ENCODE measurements at places on chromosomes 6 and 20.

DNA sequence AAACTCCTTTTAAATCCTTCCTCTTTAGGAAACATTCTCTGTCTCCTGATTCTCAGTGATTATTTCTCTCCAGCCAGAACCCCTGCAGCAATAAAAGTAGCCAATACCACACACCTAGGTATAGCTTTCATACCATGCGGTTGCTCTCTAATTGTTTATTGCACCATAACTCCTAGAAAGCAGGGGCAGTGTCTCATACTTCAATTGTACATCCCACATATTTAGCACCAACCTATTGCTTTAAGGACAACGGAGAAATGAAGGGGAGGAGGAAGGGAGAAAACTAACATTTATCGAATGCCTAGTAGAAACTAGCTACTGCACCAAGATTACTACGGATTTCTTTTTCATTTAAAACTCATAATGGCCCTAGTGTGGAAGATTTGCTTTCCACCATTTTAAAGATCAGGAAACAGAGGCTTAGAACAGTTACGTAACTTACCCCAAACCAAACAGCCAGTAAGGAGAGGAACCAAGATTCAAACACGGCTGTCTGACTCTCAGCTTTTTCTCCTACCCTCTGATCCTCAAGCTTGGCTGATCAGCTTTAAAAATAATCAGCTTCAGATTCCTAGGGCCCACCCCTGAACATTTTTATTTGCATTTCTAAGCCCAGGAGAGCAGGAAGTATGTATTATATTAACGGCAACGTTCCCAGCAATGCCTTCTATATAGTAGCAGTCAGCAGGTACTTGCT lies 43.4 kb upstream of the ATXN1 start:
- H3K36me3 ChIP-seq: no peaks in the 10 kb centered on the region
- H3K4me1 ChIP-seq: peaks cover 6% of the 10 kb centered on the region
- H3K27me3 ChIP-seq: no peaks in the 10 kb centered on the region
- H3K4me3 ChIP-seq: no peak overlapping the region
- no peak overlapping the region for H3K27ac ChIP-seq
- DNase-seq: no peak

DNA sequence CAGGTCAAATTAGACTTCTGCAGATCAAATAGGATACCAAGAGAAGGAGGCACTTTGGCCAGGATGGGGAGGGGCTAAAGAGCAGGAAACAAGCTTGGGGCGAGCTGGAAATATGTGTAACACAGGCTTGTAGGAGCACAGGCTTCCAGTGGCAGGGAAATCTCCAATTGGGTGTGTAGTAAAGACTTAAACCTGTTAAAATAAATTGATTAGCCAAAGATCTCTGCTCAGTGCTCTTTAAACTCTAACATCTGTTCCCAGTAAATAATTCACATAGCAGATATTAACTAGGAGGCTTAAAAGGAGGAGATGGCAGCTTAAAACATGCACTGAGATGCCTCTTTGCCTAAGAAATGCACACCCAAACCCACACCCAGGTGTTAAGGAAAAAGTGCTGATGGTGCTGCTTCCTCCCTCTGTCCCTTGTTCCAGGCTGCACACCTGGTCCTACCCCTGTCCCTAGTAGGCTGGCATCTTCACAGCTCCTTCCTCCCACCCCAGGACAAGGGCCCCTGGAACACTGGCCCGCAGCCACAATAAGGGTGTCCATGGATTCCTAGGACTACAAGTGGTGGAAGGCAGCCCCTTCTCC lies 93.5 kb upstream of the MLN start:
- H3K4me3 ChIP-seq: no peak overlapping the region
- peaks cover 13% of the 10 kb centered on the region for H3K4me1 ChIP-seq
- no peak for DNase-seq
- H3K36me3 ChIP-seq: no peaks in the 10 kb centered on the region

DNA sequence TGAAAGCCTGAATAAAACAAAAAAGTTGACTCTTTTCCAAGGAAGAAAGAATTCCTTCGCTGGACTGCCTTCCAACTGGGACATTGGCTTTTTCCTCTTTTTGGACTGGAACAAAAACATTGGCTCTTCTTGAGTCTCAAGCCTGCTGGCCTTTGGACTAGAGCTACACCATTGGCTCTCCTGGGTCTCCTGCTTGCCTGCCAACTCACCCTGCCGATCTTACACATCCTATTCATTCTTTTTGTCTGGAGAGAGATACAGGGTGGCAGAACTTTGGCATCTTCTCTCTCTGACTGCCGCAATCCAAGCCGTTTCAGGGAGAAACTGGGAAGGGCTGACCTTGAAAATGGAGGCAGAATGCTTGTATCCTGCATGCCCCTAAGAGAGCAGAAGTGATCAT lies 20.2 kb downstream of the DDO start:
- H3K27me3 ChIP-seq: no peaks in the 10 kb centered on the region
- no peak overlapping the region for H3K27ac ChIP-seq
- H3K4me3 ChIP-seq: no peak overlapping the region
- DNase-seq: no peak
- no peaks in the 10 kb centered on the region for H3K36me3 ChIP-seq

- no peaks in the 10 kb centered on the region for H3K4me1 ChIP-seq
- no peaks in the 10 kb centered on the region for H3K36me3 ChIP-seq
- no peak overlapping the region for H3K4me3 ChIP-seq
- no peak overlapping the region for H3K27ac ChIP-seq
- no peaks in the 10 kb centered on the region for H3K27me3 ChIP-seq
Observed at GRCh38 chr6:51932956-51933355, 154.5 kb downstream of the PKHD1 start.

DNA sequence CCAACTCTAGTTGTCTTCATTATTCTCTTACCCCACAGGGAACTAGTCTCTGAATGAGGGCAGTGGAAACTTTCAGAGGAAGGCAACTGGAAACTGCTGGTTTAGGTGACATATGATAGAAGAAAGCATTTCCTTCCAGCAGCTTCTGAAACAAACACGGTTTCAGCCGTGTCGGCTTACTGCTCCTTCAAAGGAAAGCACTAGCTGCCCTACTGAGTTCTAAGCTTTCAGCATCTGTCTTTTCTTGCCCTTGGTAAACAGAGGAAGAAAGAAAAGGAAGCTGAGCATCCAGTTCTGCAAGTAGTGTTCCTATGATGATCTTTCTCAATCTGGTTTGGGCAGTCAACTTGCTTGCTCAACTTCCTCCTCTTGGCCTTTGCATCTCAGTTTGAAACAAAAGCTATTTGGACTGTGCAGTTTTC lies 117.5 kb upstream of the CEP85L start:
- no peak overlapping the region for H3K4me3 ChIP-seq
- H3K27me3 ChIP-seq: no peaks in the 10 kb centered on the region
- H3K36me3 ChIP-seq: no peaks in the 10 kb centered on the region
- no peak for DNase-seq
- H3K27ac ChIP-seq: peak overlapping the region; percentile 19

GRCh38 chr6:43990275-43990626 lies 137.0 kb downstream of the MRPL14 start:
- H3K27me3 ChIP-seq: no peaks in the 10 kb centered on the region
- no peak overlapping the region for H3K27ac ChIP-seq
- peaks cover 11% of the 10 kb centered on the region for H3K4me1 ChIP-seq
- H3K4me3 ChIP-seq: no peak overlapping the region

DNA sequence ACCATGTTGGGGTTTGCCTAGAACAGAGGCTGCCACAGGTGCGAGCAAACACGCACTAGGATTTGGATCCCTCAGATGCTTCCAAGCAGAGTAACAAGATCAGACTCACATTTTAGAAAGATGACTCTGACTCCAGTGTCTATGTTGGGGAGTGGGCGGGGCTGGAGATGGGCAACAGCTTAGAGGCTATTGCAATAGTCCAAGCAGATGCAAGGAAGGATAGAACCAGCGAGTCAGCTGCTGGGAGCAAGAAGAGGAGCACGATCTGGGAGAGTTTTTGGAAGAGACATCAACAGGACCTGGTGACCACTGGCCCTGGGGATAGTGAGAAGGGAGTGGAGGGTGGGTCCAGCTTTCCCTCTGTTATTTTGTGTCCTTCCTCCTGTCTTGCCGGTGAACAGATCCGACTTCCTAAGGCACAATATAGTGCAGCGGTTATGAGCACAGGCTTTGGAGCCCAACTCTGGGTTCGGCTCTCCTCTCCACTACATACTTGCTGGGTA lies 52.7 kb downstream of the FGD2 start:
- H3K4me3 ChIP-seq: no peak overlapping the region
- no peaks in the 10 kb centered on the region for H3K27me3 ChIP-seq
- H3K4me1 ChIP-seq: peaks cover 34% of the 10 kb centered on the region
- DNase-seq: no peak

DNA sequence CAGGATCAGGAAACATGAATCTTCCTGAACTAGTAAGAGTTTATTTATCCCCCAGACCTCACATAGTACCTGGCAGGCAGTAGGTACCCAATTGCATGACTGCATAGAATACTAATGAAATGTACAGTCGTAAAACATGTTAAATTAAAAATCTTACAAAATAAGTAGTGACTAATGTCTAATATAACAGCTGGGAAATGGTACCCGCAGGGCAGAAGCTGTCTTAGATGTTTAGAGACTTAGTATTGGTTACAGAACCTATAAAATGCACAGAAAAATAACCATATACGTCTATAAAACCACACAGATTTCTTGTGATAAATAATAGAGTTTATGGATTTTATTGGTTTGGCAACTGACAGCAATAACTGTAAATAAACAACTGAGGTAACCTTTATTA lies 139.1 kb upstream of the GMDS start:
- H3K27ac ChIP-seq: no peak overlapping the region
- H3K4me1 ChIP-seq: no peaks in the 10 kb centered on the region
- no peaks in the 10 kb centered on the region for H3K36me3 ChIP-seq

DNA sequence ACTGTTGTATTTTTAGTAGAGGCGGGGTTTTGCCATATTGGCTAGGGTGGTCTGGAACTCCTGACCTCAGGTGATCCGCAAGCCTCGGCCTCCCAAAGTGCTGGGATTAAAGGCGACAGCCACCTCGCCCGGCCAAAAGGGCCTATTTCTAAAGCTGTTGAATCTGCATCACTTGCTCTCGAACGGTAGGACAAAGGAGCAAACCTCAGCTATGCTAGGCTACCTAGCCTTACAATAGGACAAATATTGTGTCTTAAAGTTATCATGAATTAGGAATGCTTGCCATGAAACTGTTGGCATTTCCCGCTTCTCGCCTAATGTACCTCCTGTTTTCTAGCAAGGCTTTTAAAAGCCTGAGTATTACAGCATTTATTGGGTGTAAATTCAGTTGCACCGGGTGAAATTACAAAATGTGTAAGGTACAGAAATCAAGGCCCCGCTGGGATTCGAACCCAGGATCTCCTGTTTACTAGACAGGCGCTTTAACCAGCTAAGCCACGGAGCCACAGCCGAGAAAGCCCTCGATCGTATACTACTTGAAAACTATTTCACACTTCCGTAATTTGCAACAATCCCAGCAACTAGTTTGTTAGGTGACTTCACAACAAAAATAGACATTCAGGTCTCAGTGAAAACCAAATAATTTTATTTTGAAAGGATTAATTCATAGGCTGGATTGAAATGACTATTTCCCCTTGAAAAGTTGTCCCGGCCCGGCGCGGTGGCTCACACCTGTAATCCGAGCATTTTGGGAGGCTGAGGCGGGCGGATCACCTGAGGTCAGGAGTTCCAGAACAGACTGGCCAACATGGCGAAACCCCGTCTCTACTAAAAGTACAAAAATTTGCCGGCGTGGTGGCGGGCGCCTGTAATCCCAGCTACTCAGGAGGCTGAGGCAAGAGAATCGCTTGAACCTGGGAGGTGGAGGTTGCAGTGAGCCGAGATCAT lies 211.6 kb upstream of the ZNF184 start:
- no peak overlapping the region for H3K4me3 ChIP-seq
- no peak for DNase-seq
- H3K36me3 ChIP-seq: no peaks in the 10 kb centered on the region
- H3K27ac ChIP-seq: no peak overlapping the region
- peaks cover 47% of the 10 kb centered on the region for H3K27me3 ChIP-seq
- peaks cover 19% of the 10 kb centered on the region for H3K4me1 ChIP-seq

GRCh38 chr6:1103021-1103420 lies 208.9 kb upstream of the FOXQ1 start:
- no peaks in the 10 kb centered on the region for H3K27me3 ChIP-seq
- DNase-seq: no peak
- no peak overlapping the region for H3K27ac ChIP-seq
- peaks cover 35% of the 10 kb centered on the region for H3K4me1 ChIP-seq
- no peak overlapping the region for H3K4me3 ChIP-seq
- no peaks in the 10 kb centered on the region for H3K36me3 ChIP-seq

DNA sequence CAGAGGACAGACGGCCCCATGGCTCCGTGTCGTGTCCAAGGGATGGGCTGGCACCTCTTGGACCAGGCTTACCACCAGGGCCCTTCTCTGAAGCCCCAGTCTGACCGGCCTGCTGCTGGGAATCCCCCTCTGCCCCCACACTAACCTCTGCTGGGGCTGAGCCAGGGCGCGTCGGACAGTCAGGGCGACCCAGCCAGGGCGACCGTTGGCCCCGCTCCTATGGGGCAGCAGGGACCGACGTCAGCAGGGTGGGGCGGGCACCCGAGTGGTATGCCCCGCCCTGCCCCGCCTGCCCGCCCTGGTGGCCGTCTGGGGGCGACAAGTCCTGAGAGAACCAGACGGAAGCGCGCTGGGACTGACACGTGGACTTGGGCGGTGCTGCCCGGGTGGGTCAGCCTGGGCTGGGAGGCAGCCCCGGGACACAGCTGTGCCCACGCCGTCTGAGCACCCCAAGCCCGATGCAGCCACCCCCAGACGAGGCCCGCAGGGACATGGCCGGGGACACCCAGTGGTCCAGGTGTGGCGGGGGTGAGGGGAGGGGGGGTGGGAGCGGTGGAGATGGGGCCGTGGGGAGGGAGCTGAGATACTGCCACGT lies at the start of gene SLC17A9:
TSS of gene SLC17A9 (plus strand) at position 337 of the 595 bp plus-strand sequence. CDS start at position 459, 122 bp downstream.
- peak within 1 kb of the TSS; percentile 57 for H3K27ac ChIP-seq
- peaks cover 26% of the 10 kb centered on the region for H3K36me3 ChIP-seq
- DNase-seq: peak; percentile 82

GRCh38 chr6:84815896-84816735 lies 51.7 kb upstream of the TBX18 start:
- no peaks in the 10 kb centered on the region for H3K36me3 ChIP-seq
- DNase-seq: no peak
- H3K4me1 ChIP-seq: no peaks in the 10 kb centered on the region
- no peak overlapping the region for H3K4me3 ChIP-seq
- H3K27me3 ChIP-seq: no peaks in the 10 kb centered on the region
- H3K27ac ChIP-seq: no peak overlapping the region

Measured in suprapubic skin (tissue), 4 donors.